ENCODE measurements at places on chromosomes 16 and 17. TPM values are rescaled to one million over a fixed set of nuclear protein-coding genes. Genes with fewer than 3 reads are reported as not detected.

- H3K4me1 ChIP-seq, result no peaks in the 10 kb centered on the region
- H3K27ac ChIP-seq, result no peak overlapping the region
- H3K27me3 ChIP-seq, result no peaks in the 10 kb centered on the region
- H3K36me3 ChIP-seq, result no peaks in the 10 kb centered on the region
Measured at GRCh38 chr17:6269478-6269877, 165.4 kb downstream of the AIPL1 start.

DNA sequence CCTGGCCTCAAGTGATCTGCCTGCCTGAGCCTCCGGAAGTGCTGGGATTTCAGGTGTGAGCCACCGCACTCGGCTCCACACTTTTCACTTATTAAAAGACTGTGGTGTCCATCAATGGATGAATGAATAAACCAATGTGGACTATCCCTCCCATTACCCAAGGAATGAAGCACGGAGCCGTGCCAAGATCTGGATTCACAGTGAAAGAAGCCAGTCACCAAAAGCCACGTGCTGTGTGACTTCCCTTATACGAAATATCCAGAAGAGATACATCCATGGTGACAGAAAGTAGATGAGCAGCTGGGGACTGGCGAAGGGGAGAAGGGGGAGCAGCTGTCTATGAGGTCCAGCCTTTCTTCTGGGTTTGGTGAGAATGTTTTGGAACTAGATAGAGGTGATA, 48.2 kb upstream of the STH start:
- H3K4me1 ChIP-seq, result peaks cover 7% of the 10 kb centered on the region
- H3K4me3 ChIP-seq, result no peak overlapping the region
- no peak for DNase-seq

GRCh38 chr16:14098081-14098480, 27.0 kb downstream of the MRTFB start:
- no peaks in the 10 kb centered on the region for H3K27me3 ChIP-seq
- no peak for DNase-seq
- no peaks in the 10 kb centered on the region for H3K36me3 ChIP-seq
- peaks cover 42% of the 10 kb centered on the region for H3K4me1 ChIP-seq
- H3K4me3 ChIP-seq, result no peak overlapping the region
- H3K27ac ChIP-seq, result no peak overlapping the region

DNA sequence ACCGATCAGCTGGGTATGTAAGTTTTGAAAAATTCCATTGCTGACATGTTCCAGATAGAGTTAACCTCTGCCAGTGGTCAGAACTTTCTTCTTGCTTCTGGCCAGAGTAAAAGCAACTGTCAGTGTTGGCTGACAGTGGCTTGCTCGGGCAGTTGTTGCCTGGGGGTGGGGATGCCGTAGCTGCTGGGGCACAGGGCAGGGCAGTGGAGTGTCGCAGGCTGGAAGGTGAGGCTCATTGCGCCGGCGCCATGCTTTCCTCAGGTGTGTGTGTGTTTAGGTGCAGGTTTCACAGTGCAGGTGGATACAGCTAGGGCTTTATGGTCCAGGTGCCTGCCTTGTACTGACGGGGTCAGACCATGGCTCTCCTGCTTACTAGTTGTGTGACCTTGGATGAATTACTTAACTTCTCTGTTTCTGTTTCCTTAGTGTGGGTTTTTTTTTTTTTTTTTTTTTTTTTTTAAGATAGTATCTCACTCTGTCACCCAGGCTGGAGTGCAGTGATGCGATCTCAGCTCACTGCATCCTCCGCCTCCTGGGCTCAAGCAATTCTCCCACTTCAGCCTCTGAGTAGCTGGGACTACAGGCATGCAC, 156.4 kb downstream of the SNX29 start:
- DNase-seq, result no peak
- H3K4me1 ChIP-seq, result peaks cover 11% of the 10 kb centered on the region
- no peak overlapping the region for H3K4me3 ChIP-seq
- H3K27me3 ChIP-seq, result no peaks in the 10 kb centered on the region
- no peaks in the 10 kb centered on the region for H3K36me3 ChIP-seq

DNA sequence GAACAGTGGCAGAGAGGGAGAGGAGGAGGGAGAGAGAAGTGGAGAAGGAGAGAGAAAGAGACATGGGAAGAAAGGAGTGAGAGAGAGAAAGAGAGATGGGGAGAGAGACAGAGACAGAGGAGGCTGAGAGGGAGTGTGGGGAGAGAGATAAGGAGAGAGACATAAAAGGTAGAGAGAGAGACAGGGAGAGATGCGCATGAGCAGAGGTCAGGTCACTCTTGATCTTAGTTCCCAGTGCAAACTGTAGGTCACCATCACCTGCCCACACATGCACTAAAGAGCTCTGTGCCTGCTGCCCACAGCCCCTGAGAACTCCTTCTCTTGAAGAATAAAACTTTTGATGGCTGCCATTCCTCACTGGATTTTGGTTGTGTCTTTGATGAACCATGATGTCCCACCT, 14.9 kb downstream of the KRT33A start:
- no peak overlapping the region for H3K27ac ChIP-seq
- H3K4me3 ChIP-seq, result no peak overlapping the region
- H3K4me1 ChIP-seq, result no peaks in the 10 kb centered on the region
- DNase-seq, result no peak
- no peaks in the 10 kb centered on the region for H3K36me3 ChIP-seq
- H3K27me3 ChIP-seq, result peaks cover 50% of the 10 kb centered on the region

DNA sequence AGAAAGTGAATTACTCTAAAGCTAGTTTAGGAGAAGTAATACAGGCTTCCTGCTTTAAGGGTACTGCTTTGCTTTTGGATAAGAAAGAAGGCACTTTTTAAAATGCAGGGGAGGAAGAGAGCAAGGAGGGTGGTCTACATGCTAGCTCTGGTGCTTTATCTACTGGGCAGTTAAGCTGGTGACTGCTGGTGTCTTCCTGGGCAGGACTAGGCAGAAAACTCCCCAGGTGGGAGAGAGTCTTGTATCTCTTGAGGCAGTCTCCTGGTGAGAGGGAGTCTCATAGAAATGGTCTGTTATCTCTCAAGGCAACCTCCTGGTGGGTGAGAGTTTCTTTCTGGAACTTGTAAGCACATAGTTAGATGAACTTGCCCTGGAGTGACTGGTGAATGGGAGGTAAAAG, 953.9 kb upstream of the GOT2 start:
- no peaks in the 10 kb centered on the region for H3K36me3 ChIP-seq
- no peak overlapping the region for H3K27ac ChIP-seq
- H3K4me1 ChIP-seq, result no peaks in the 10 kb centered on the region
- DNase-seq, result no peak

The TP53TG3 gene
- not detected for total RNA-seq

The ALKBH5 gene
- 196 TPM for total RNA-seq

All from heart right ventricle (tissue), 16 donors.